ENCODE measurements at places on chromosomes 1 and 21. TPM values are rescaled to one million over a fixed set of nuclear protein-coding genes. Genes with fewer than 3 reads are reported as not detected.
A peak's percentile ranks its signal among the peaks of the same experiment; 100 is the strongest.

The MASP2 gene
- not detected for total RNA-seq

The CHIT1 gene
- total RNA-seq: 5.6 TPM

DNA sequence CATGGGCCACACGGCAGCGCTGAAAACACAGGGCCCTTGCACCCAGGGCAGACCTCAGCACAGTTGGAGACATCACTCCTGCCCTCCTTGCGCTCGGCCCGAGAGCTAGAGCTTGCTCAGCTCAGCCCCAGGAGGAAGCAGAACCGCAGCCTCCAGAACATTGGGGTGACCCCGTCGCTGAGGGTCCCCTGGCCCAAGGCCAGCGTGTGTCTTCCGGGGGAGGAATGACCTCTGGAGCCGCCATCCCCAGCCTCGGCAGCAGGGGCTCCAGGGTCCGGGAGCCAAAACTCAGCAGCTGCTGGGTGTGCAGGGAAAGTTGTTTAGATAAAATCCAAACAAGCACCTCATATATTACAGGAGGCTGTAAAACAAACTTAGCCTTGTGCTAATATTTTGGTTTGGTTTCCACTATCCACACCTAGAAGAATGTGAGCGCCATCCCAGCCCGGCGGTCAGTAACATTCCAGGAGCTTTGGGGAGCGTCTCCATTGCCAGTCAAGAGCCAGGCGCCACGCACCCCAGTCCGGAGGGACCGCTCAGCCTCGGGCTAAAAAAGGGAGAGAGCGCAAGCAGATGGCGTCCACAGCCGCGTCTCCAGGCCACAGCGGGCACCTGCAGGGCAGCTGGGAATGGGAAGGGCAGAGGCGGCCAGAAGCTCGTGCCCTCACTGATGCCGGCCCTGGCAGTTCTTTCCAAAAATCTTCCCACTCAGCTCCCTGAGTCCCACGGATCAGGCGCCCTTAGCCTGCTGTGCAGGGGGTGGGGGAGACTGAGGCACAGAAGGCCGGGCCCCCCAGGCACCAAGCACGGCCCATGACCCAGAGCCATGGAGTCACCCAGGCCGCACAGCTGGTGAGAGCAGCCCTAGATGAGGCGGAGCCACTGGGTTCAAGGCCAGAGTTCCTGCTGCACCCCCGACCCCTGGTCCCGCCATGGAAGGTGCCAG lies 52.0 kb downstream of the SLX9 start:
- H3K4me3 ChIP-seq: no peak overlapping the region
- no peaks in the 10 kb centered on the region for H3K36me3 ChIP-seq
- no peak overlapping the region for H3K27ac ChIP-seq

GRCh38 chr1:206646504-206646903 lies 11.2 kb downstream of the DYRK3 start:
- no peak overlapping the region for H3K27ac ChIP-seq
- no peaks in the 10 kb centered on the region for H3K4me1 ChIP-seq
- no peak for DNase-seq
- no peaks in the 10 kb centered on the region for H3K27me3 ChIP-seq
- peaks cover 14% of the 10 kb centered on the region for H3K36me3 ChIP-seq

GRCh38 chr1:93033785-93034184 lies 45.3 kb upstream of the MTF2 start:
- H3K36me3 ChIP-seq: no peaks in the 10 kb centered on the region
- no peak overlapping the region for H3K4me3 ChIP-seq

GRCh38 chr1:216221260-216221700 lies 202.0 kb downstream of the USH2A start:
- H3K4me3 ChIP-seq: peak overlapping the region; percentile 21
- H3K4me1 ChIP-seq: peaks cover 10% of the 10 kb centered on the region
- H3K27ac ChIP-seq: no peak overlapping the region
- H3K36me3 ChIP-seq: no peaks in the 10 kb centered on the region
- no peaks in the 10 kb centered on the region for H3K27me3 ChIP-seq

The IVL gene
- not detected for total RNA-seq

GRCh38 chr21:34933609-34934335 lies 115.3 kb downstream of the RUNX1 start:
- no peaks in the 10 kb centered on the region for H3K36me3 ChIP-seq
- H3K27me3 ChIP-seq: no peaks in the 10 kb centered on the region
- peaks cover 63% of the 10 kb centered on the region for H3K4me1 ChIP-seq
- no peak overlapping the region for H3K4me3 ChIP-seq

DNA sequence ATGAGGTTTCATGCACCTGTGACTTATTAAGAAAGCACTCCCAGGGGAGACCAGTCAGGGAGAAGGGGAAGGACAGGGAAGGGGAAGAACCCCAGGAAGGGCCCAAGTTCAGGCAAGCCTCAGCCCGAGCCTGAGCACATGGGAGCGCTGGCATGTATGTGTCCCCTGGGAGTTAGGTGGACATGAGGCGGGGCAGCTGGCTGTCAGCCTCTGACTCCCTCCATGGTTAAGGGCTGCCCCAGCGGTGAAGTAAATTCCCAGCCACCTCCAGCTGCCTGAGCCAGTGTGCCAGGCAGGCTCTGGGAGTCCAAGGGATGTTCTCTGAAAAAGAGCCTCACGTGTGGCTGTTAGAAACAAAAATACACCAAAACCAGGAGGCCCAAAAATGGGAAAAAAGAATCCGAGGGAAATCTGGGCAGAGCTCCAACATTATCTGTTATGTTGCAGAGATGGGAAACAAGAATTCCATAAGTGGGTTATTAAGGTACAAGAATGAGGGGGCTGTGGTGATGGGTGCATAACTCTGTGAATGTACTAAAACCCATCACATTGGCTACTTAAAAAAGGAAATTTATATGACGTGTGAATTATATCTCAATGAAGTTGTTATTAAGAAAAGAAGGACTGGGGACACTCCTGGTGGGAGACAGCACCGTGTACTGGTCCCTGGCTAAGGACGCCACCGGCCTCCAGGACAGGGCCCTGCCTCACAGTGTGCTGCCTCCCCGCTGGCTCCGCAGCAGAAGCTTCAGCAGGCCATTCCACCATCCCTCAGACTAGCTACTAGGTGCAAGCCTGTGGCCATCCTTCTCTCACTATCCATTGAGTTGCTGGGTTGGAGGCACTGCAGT lies 18.7 kb downstream of the DMRTB1 start:
- no peaks in the 10 kb centered on the region for H3K4me1 ChIP-seq
- no peaks in the 10 kb centered on the region for H3K27me3 ChIP-seq
- H3K27ac ChIP-seq: no peak overlapping the region
- H3K36me3 ChIP-seq: no peaks in the 10 kb centered on the region

DNA sequence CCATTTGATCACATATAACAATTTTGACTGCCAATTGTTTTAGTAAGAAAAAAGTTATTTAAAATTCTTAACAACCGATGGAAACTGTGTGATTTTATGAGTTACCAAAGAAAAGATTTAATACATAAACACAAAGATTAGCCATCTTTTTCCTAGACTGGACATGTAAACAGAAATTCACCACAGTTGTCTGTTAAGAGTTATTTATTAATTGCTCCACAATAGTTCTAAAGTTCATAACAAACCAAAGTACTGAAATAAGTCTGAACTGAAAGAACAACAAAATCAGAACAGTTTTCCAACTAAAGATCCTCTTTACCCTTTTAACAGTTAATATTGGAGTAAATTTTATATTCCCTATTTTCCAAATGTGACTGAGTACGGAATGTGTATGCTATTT lies 8.6 kb downstream of the ZNF281 start:
- no peak overlapping the region for H3K27ac ChIP-seq
- no peaks in the 10 kb centered on the region for H3K27me3 ChIP-seq
- DNase-seq: no peak
- peaks cover 10% of the 10 kb centered on the region for H3K36me3 ChIP-seq
- no peak overlapping the region for H3K4me3 ChIP-seq

The RHBDL2 gene
- not detected for total RNA-seq
